CD4-positive, CD25-positive, alpha-beta regulatory T cell (primary cell): ENCODE measurements at places on chromosomes 4 and X. TPM values are rescaled to one million over a fixed set of nuclear protein-coding genes. Genes with fewer than 3 reads are reported as not detected.

GRCh38 chr4:164108971-164109370 lies 614.5 kb downstream of the TMA16 start:
- DNase-seq: no peak

DNA sequence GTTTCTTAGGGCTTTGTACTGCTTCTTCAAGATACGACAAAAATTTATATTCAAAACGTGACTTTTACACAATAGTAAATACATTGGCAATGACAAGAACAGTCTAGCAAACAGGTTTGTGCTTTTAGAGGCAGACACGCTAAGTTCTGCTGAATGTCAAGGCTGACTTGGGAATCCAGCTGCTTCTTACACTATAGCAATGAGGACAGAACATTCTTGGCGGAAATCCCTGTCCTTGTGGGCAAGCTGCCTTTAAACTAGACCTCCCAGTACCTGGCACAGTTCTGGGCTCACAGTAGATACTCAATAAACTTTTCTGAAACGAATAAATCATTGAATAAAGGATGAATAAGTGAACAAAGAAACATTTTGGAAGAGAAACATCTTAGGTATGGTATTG lies 148.2 kb downstream of the RASL11B start:
- DNase-seq: no peak

DNA sequence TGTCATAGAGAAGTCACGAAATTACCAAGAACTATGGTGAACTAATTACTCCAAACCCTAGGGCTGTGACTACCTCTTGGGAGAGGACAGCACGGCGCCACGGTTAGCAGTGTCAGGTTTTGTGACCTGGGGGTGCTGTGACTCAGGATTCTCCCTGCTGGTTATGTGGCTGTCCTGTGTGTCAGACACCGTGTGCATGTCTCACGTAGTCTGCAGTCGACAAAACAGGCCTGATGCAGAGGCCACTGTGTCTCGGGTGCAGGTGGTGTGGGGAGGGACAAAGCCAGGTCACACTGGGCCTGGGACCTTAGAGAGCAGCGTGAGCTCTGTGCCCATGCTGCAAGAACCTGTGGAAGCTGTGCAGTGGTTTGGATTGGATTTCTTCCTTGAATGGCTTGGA lies 34.1 kb downstream of the TNIP2 start:
- DNase-seq: no peak

Gene SPIN2A
- polyA plus RNA-seq: 0.14 TPM

Gene RBM10
- 22.5 TPM for polyA plus RNA-seq
